CD4-positive, alpha-beta T cell treated with Interleukin-12 subunit alpha and Interleukin-12 subunit beta, for 1 hour (primary cell): ENCODE measurements at places on chromosomes 4 and X.
A peak's percentile ranks its signal among the peaks of the same experiment; 100 is the strongest.

GRCh38 chr4:16110199-16110598, 26.4 kb upstream of the PROM1 start:
- DNase-seq, result no peak

GRCh38 chr4:97978791-97979488, 164.3 kb downstream of the STPG2 start:
- DNase-seq, result no peak

- DNase-seq, result no peak
Observed at GRCh38 chrX:11666952-11667685, 1.4 kb upstream of the ARHGAP6 start.

- DNase-seq, result peak; percentile 26
Observed at GRCh38 chr4:87848622-87849351, 16.0 kb downstream of the MEPE start.

DNA sequence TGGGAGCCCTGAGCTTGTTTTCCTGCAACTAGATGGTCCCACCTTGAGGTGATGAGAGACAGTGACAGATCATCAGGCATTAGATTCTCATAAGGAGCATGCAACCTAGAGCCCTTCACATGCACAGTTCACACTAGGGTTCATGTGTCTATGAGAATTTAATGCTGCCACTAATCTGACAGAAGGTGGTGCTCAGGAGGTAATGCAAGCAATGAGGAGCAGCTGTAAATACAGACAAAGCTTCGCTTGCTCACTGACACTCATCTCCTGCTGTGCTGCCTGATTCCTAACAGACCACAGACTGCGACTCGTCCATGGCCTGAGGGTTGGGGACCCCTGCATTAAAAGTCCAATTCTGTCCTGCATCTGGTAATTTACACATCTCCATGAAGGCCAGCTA, 141.6 kb downstream of the KCNIP4 start:
- no peak for DNase-seq

- DNase-seq, result no peak
Observed at GRCh38 chrX:38718311-38718710, 82.9 kb upstream of the MID1IP1 start.

DNA sequence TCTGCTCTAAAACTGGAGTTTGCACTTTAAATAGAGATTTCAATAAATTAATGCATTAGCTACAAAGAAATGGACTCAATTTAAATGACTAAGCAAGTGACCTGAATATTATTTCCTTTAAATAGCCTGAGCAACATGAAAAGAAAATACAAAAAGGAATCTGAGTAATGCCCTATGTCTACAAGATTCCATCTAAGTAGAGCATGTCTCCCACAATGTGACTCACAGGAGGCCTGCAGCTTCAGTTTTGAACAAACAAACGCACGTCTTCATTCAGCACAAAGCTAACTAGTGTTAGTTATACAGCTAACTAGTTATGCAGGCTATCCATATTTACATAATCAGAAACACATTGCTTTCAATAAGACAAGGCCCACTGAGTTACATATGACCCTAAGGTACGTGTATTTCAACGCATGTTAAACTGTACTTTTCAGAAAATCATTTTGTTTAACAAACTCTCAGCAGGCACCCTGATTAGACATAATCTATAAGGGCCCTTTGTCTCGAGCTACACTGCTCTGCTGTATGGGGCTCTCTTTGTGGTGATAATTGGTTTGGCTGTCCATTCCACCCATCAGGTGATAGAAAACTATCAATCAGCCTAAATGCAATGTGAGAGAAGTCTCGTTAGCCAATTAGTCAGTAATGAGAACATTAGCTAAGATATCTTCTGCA, 116.5 kb downstream of the MAML3 start:
- no peak for DNase-seq

DNA sequence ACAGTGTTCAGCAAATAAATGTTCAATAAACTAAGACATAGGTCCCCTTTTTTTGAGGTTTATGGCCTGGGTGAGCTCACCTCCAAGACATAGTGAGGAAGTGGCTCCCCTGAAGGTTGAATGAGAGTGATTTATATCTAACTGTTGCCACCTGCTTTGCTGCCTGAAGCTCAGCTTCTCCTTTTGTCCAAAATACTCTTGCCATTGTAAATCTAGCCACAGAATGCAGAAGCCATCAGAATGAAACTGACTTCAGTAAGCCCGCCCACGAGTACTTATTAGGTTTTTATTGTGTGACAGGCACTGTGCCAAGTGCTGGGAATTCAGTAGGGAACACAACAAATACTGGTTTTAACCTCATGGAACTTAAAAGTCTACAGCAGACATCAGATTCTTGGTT, 18.0 kb downstream of the SPINK2 start:
- DNase-seq, result no peak

DNA sequence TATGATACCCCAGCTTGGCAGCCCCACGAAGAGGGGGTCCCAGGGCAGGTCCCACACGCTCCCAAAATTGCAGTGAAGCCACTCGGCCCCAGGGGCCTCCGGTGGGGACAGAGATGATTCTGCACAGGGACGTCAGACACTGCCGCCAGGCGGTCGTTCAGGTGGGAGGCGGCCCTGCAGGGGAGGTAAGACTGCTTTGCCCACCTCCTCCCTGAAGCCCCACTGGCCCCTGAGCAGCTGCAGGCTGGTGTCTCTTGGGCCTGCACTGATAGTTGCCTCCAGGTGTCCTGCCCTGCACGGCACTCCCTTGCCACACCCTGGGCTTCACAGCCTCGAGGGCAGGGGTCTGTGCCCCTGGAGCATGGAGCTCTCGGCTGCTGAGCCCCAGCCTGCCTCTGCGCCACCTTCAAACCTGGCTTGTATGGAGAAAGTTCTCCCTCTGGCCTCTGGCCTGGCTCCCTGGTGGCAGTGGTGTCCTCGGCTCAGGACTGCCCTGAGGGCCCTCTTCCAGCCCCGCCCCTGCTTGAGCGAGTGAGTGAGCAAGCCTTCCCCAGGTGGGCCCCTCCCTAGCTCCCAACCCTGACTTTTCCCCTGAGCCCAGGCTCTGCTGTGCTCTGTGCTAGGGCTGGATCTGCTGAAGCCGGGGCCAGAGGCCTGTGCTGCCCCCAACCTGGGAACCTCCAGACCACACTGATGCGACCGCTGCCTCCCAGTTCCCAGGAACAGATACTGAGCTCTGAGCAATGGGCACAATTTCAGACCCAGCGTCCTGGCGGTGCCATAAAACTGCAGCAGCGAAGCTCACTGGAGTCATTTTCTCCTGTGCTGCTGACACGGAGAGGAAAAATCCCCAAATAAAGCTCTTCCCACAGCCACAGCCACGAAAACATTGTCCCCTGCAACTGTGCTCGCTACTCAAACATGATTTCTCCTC, 16.1 kb downstream of the ADRA2C start:
- no peak for DNase-seq

DNA sequence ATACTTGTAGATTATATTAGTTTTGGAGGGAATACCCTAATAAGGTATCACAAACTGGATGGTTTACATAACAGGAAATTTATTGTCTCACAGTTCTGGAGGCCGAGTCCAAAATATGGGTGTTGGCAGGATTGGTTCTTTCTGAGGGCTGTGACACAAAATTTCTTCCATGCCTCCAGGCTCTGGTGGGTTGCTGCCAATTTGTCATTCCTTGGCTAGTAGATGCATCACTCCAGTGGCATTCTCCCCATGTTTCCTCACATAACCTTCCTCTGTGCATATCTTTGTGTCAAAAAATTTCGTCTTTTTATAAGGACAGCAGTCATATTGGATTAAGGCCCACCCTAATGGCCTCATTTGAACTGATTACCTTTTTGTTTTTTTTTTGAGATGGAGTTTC, 49.3 kb downstream of the APELA start:
- no peak for DNase-seq

DNA sequence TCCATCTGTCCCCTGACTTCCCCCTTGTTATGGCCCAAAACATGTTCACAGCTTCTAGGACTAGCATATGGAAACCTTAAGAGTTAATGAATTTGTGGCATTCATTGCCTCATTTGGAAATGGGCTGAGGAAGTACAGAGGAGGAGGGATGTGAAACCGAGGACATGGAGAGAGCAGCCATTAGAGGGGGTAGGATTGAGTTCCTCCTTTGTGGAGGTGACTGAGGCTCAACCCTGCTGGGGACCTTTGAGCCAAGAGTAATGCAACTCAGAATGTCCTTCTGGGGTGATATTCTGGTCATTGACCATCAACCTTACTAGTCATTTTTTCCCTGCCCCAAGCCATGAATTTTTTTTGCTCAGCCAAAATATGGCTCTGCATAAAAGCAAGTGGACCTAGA, 109.4 kb downstream of the ZNF518B start:
- no peak for DNase-seq

DNA sequence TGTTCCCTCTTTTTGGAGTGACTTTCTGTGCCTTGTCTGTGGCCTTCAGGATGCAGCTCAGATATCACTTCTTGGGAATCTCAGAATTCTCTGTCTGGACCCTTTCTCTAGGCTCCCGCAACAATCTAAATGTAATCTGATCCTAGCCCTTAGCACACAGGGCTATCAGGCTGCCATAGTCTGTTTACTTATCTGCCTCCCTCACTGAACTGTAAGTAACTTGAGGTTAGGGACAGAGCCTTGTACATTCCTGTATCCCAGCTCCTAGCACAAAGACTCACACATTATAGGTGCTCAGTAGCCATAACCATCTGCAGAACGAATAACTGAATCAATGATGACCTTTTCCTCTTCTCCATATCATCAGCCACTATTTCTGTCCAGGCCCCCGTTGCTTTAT, 69.5 kb downstream of the RTL9 start:
- no peak for DNase-seq

DNA sequence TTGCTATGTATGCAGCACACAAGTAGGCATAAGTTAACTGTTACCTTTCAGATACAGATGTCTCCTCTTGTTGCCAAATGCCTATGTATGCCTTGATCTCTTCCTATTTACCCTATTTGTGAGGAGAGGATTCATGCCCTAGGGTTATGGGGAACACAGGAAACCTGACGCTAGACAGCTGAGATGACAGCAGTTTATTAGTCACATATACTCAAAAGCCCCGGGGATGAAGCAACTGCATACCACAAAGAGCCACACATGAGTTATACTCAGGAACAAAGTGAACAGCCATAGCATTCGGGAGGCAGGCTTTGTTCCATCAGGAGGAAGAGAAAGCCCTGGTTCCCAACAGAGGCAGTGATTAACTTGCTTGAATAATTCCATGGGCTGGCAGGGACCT, 1011.7 kb upstream of the PCDH7 start:
- no peak for DNase-seq

GRCh38 chrX:74902806-74903205, 22.4 kb downstream of the NEXMIF start:
- no peak for DNase-seq

DNA sequence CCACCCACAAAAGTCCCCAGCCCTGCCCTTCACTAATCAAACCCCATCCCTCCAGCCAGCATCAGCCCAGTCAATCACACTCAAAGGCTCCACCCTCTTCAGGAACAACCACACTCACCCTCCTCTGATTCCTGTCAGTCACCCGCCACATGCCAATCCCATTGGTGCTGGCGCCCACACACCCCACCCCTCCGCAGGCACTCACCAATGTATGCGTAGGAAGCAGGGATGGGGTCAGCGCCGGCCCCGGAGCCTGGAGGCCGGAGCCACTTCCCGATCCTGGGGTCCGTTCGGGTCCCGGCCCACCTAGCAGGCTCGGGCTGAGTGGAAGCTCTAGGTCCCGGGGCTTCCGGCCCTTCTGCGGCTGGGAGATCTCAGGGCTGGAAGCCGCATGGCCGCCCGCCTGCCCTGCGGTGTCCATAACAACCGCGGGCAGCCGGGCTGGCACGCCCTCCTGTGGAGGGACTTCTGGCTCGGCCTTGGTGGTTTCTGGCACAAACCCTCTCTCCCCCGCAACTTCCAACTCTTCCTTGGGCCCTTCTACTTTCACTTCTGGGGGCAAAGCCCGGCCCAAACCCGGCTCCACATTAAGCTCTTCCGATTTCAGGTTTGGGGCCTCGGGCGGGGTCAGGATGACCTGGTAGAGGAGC, 7.9 kb upstream of the CFP start:
- peak; percentile 40 for DNase-seq

GRCh38 chrX:48684134-48684533, 535 bp downstream of the WAS start:
- no peak for DNase-seq

DNA sequence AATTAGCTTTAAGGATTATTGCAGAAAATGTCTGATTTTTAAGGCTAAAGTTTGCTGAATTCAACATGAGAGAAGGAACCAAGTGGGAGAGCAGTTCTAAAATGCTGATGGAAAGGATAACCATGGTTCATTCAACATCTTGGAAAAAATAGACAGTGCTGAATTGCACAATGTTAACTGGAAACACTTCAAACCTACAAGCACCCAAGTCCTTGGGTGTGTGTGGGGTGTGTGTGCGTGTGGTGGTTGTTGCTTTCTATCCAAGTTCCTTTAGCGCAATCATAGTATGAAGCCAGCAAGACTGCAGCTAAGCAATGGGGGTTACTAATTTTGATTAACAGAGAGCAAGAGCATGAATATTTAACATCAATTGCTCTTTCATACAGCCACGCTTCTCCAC, 29.3 kb upstream of the SCOC start:
- no peak for DNase-seq

DNA sequence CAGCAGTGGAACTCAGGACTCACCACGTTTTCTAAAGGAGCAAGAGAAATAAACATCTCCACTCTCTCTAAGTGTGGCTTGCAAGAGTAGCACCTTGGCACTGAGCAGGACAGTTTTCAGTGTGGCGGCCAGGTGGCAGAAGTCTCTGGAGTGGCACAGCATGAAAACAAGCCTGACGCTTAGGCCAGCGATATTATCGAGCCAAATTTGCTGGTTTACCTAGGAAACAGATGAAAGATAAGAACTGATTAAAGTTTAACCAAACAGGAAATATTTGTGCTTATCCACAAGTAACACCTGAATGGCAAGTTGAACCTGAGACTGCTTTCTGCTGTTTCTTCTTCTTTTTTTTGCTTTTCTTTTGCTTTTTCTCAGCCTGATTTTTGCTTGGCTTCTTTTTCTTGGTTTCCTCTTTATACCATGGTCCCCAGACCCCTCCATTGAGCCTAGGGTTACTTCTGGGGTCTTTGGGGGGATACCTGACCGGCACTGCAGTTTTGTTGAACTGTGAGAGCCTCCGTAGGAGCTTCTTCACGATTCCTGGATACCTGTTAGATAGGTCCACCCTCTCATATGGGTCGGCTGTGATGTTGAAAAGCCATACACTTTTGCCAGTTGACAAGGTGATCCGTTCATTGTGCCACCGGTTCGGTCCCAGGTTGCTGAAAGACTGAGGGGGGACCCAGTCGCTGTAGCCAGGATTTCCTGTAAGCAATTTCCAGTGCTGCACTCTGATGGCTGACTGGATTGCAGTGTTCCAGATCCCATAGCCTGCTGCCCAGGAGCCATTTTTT, 77.3 kb downstream of the ARSJ start:
- DNase-seq, result peak; percentile 79

DNA sequence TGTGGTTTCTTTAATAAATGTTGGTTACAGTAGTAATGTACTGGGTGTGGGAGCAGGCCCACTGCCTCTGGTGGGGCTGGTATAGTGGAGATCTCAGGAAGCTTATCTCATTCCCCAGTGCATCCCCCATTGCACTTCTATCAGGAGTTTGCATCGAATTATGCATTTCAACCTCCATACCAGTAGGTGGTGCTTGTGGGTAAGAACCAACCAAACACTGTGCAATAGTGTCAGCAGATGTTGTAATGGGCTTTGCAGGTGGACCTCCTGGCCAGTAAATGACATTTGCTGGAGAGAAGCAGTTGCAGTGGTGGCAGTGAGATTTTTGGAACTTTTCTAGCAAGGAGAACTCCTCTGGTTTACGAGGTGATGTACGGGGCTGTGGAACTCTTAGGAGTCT, 150.6 kb downstream of the POU3F4 start:
- no peak for DNase-seq
